Jurkat, Clone E6-1 (cell line): ENCODE measurements at places on chromosomes 7 and 10.

DNA sequence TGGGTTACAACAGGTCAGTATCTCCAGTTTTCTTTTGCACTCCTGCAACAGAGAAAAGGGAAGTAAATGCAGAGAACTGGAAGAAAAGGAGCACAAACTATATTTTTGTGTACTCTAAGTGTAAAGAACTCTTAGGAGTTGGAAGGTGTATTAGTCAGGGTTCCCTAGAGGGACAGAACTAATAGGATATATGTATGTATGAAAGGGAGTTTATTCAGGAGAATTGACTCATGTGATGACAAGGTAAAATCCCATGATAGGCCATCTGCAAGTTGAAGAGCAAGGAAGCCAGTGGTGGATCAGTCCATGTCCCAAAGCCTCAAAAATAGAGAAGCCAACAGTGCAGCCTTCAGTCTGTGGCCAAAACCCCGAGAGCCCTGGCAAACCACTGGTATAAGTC, 22.6 kb upstream of the RAB18 start:
- DNase-seq: no peak

GRCh38 chr7:157521752-157522151, 184.9 kb downstream of the DNAJB6 start:
- no peak for DNase-seq

DNA sequence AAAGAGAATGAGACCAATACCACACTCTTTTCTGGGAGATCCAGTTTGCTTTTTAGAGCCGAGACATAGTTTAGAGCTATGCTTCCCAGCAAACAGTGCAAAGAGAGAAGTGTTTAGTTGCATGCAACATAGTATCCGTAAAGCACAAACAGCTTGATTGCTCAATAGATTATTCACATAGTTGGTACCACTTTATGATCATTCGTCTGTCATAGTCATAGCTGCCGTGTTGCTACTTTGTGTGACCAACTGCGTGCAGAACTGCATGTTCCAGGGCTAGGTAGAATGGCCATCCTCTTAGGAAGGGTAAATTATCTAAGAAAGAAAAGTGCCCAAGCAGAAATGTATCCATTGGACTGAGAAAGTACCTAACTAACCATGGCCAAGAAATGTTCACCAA, 203.5 kb upstream of the DKK1 start:
- no peak for DNase-seq

- DNase-seq: no peak
Measured at GRCh38 chr7:186516-187113, 5.8 kb upstream of the FAM20C start.

DNA sequence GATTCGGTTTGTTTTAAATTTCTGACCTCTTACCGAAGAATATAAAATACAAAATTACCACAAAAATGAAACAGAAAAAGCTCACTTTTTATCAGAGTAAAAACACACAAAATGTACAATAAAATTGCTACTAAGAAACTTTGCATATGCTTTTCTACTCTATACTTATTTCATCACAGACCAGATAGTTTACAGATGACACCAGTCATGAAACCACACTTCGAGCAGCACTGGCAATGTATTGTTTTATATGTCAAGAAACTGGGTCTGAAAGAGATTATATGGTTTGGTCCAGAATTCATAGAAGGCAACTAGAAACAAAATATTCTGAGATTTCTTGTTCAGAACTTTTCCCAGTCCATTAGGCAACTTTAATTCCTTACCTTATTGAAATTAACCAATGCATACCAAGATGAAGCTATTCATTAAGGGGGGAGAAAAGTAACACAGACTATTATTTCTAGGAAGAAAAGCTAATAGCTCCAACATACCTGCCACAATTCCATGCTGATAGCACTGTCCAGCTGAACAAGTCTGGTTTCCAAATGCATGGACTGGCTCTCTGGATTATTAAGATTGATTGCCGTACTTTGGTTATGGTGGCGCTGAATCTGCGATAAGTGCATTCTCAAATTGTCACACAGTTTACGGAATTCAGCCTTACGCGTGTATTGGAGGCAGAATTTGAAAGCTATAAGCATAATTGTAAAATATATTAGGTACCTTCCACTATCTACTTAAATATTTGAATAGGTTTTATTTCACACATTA, 10.0 kb downstream of the EIF3A start:
- DNase-seq: no peak
